Caco-2 (cell line): ENCODE measurements at places on chromosomes 11 and 22.
A peak's percentile ranks its signal among the peaks of the same experiment; 100 is the strongest.

DNA sequence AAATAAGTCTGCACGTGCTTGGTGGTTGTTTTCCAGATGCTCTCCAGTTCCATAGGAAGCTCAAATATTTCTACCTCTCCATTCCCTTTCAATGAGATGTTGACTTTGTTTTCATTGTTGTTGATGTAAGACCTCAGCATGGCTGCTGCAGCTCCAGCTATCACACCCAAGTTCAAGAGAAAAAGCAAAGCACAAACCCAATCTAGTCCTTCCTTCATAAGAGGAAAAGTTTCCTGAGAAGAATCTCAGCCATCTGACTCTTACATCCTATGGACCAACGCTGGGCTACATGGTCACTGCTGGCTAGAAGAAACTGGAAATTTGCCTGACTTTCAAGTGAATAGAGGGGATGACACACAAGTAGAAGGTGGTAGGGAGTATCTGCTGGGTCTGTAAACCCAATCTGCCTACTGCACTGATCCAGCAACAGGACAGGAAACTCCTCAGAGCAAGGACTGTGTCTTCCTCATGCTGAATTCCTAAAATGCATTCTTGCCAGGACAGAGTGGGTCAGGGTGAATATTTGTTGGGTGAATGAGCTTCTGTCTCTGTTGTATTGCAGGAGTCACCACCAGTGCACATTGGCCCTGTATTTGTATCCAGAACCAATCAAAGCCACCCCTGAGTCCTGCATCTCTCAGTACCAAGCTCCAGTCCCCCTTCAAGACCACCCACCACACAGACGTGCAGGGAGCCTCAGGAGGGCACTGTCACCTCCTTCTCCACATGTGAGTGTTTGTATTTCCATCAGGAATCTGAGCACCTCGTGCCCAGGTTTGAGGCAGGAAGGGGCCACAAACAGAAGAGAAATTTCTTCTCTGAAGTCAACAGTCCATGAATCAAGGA lies 118.0 kb upstream of the IGLL5 start:
- no peak for DNase-seq

- DNase-seq, result no peak
Observed at GRCh38 chr22:21444701-21445436, 22.3 kb upstream of the TMEM191C start.

- no peak for DNase-seq
Observed at GRCh38 chr11:32101791-32102190, 10.9 kb downstream of the RCN1 start.

DNA sequence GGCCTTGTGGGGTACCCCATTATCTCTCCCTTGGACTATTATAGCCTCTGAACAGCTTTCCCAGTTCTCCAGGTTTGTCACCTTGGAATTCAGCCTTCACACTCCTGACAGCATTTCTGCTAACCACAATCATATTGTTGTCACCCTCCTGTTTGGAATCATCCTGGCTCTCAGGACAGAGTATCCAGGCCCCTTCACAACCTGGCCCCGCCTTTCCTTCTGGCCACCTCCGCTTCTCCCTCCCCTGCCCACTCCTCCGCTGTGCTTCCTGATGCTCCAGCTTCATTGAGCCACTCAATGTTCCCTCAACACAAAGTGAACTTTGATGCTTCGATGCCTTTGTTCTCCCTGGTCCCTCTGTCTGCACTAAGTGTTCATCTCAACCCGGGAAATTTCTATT lies 3.1 kb downstream of the GPR83 start:
- DNase-seq, result no peak

- DNase-seq, result no peak
Observed at GRCh38 chr11:123139206-123139605, 55.8 kb downstream of the CLMP start.

DNA sequence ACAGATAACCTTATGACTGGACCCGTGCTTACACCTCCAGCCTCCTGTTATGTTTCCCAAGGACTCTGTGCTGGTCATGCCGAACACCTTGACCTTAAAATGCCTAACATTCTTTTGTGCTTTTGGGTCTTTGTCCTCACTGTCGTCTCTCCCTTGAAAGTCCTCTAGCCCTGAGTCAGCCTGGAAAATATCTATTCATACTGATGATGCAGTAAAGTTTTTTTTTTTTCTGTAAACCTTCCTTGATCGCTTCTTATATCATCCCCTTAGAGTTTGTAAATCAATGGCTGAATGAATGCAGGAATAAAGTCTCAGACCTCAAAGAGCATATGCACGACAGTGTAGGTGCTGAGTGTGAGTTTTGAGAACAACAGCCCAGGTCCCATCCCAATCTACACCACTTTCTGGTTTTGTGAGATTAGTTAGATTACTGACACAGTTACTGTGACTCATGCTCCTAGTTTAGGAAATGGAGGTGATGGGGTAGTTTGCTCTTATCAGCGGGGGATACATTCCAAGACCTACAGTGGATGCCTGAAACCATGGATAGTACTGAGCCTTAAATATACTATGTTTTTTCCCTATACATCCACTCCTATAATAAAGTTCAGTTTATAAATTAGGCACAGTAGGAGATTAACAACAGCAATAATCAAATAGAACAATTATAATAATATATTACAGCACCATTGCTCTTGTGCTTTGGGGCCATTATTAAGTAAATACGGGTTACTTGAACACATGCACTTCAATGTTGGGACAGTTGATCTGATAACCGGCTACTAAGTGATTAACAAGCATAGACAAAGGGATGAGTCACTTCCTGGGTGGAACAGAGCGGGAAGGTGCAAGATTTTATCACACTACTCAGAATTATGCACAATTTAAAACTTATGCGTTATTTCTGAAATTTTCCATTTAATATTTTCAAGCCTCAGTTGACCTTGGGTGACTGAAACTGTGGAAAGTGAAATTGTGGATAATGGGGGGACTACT lies 8.6 kb downstream of the TCN1 start:
- no peak for DNase-seq

- no peak for DNase-seq
Observed at GRCh38 chr11:8477151-8477550, 116.9 kb downstream of the STK33 start.

GRCh38 chr11:1978720-1979473 lies 18.7 kb downstream of the H19 start:
- DNase-seq, result no peak

GRCh38 chr11:104682206-104682605 lies 216.1 kb downstream of the CASP12 start:
- no peak for DNase-seq

- DNase-seq, result no peak
Observed at GRCh38 chr11:13291800-13292199, 14.2 kb downstream of the BMAL1 start.

DNA sequence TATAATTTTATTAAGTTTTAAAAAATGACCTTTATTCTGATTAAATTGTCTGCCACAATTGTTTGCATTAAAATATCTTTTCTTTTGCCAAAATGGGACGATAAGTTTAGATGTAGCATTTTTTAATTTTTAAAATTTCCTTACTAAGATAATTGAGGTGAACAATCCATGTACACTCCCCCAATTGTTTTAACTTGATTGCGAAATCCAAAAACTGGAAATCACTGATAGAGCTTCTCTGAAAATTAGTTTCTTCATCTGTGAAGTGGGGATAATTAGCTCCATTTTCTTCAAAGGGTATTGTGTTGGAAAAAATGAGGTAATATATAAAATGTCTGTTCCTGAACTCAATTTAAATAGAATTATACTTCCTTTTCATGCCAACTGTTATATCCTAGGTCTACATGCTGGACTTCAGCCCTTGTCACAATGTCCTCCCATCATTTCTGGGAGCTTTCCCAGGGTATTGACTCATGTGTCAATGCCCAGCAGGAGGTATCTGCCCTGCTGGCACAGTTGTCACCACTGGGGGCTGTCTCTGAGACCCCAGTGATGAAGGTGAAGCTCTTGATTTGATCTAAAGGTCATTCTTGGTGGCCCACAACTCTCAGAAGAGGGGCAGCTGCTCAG lies 28.7 kb upstream of the NAV2 start:
- no peak for DNase-seq

- DNase-seq, result no peak
Observed at GRCh38 chr11:125873881-125874555, 13.4 kb upstream of the HYLS1 start.

GRCh38 chr22:22761606-22761962 lies 117.2 kb downstream of the GGTLC2 start:
- DNase-seq, result no peak

- DNase-seq, result no peak
Observed at GRCh38 chr11:94142308-94143281, 14.0 kb downstream of the PANX1 start.

DNA sequence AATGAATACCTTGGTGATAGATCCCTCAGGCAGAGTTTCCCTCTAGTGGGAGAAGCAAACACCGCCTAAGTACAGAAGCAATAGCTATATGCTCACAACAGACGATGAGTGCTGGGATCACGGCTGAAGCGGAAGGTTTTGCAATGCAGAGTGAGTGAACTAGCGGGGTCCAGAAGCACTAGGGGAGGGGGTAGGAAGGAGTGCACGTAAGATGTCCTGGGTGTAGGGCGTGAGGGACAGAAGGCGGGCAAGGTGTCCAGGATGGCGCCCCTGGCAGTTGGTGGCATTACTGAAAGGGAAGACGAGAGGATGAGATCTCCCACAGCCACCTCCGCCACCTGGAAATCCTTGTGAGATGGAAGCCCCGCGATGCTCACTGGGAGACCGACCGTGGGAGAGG lies 81.0 kb downstream of the ETS1 start:
- no peak for DNase-seq

GRCh38 chr11:24598641-24599040 lies 101.8 kb downstream of the LUZP2 start:
- DNase-seq, result no peak

DNA sequence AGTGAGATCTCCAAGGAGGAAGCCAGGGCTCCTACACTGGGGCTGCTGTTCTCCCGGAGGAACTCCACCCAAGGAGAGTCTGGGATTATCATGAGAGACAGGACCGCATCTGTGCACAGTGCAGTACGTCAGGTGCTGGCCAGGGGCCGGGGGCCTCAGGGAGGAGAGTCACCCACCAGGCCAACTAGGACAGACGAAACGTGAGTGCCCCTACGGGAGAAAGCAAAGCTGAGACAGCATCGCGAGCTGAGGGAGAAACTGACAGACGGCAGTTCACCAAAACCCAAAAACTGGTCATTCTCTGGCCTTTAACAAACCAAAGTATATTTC lies 273.4 kb downstream of the BRD1 start:
- DNase-seq, result no peak

DNA sequence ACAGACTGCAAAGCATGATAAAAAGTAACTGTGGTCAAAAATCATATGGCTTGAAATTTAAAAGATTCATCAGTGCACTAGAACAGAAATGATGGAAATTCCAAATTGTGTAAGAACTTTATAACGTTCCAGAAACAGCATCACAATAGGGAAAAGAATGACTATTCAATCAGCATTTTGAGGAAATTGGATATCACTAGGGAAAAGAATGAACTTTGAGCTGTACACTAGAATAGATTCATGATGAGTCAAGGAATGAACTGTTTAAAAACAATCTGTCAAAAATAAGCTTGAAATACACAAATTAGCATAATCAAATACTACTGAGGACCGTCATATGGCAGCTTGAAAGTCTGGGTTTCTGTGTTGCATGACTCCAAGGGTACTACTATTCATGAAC lies 20.5 kb upstream of the HEPHL1 start:
- no peak for DNase-seq

GRCh38 chr22:46579751-46580449 lies 40.3 kb upstream of the GRAMD4 start:
- no peak for DNase-seq

GRCh38 chr22:32200752-32201151 lies 4.1 kb downstream of the RFPL2 start:
- DNase-seq, result no peak

- DNase-seq, result no peak
Observed at GRCh38 chr11:49316180-49316579, 107.8 kb upstream of the FOLH1 start.

GRCh38 chr11:128467041-128467440 lies 120.3 kb downstream of the ETS1 start:
- DNase-seq, result no peak

GRCh38 chr11:65529475-65530156 lies 4.7 kb downstream of the SCYL1 start:
- DNase-seq, result no peak

DNA sequence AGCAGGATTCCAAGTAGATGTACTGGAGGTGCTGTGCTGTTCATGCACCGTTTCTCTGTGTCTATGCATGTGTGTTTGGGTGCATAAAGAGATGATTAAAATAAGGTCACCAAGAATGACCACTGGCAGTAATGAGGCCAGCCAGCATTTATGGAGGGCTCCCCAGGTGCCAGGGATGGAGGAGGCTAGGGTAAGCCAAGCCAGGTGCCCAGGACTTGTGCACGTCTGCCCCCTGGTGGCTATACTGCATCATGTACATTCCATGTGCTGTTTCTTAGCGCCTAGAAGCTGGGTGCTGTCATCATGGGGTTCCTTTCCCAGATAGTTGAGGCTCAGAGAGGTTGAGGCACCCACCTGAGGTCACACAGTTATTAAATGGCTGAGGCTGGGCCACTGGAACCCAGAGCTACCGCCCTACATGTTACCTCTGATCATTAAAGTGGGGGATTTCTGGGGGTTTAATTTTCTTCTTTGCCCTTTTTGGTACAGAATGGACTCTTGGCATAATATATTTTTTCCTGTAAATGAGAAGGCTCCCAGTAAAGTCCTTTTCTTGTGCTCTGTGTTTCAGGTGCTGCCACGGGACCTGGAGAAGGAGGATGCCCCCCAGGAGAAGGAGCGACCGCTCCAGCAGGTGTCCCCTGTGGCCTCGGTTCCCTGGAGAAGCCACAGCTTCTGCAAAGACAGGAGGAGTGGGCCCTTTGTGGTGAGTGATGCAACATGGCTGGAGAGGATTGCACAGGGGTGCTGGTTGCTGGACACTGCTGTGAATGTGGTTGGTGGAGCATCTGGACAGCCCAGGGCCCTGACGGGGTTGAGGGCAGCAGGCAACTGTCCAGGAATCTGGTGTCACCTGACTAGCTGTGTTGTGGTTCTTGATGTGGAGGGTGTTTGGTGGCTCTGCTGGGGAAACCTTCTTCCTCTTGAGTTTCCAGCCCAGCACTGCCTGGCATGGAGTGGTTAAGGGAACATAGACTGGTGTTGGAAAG lies 96.4 kb downstream of the KIAA1671 start:
- DNase-seq, result peak; percentile 72

DNA sequence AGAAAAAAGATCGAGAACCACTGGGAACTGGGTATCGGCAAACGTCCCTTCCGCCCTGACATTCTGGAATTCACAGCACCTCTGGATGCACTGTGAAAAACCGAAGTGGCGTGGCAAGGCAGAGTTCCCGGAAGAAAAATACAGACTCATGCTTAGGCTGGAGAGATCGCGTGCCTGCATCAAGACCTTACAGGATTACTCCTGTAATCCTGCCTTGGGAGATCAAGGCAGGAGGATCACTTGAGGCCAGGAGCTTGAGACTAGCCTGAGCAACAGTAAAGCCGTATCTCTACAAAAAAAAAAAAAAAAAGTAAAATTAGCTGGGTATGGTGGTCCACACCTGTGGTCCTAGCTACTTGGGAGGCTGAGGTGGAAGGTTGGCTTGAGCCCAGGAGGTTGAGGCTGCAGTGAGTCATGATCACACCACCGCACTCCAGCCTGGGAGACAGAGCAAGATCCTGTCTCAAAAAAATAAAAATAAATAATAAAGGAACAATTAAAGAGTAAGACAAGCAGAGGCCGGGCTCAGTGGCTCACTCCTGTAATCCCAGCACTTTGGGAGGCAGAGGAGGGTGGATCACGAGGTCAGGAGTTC lies 19.9 kb upstream of the TEF start:
- DNase-seq, result no peak

- no peak for DNase-seq
Observed at GRCh38 chr11:44837661-44838060, 110.9 kb downstream of the TSPAN18 start.
